Uterine smooth muscle cell (primary cell): ENCODE measurements at places on chromosomes 6 and 20. TPM values are rescaled to one million over a fixed set of nuclear protein-coding genes. Genes with fewer than 3 reads are reported as not detected.

Gene RIPOR3
- total RNA-seq: 12.7 and 15.6 TPM in 2 replicates

Gene HAO1
- total RNA-seq: not detected in 2 replicates

Gene LTA
- total RNA-seq: not detected in 2 replicates

Gene KCNK16
- total RNA-seq: not detected in 2 replicates

Gene NRN1
- 0.11 and 0.12 TPM in 2 replicates for total RNA-seq

Gene CAPN11
- total RNA-seq: not detected in 2 replicates

Gene CD109
- total RNA-seq: 42.9 and 44.8 TPM in 2 replicates

Gene FAM209B
- not detected in 2 replicates for total RNA-seq

Gene RPL7L1
- total RNA-seq: 116 and 145 TPM in 2 replicates

Gene SH3BGRL2
- 4.4 and 6.7 TPM in 2 replicates for total RNA-seq

Gene SOX18
- total RNA-seq: 0.12 TPM in 1 of 2 replicates, not detected in the other

Gene LGSN
- total RNA-seq: not detected in 2 replicates

Gene CASS4
- total RNA-seq: 0.12 and 0.77 TPM in 2 replicates

Gene TMEM14A
- total RNA-seq: 33.1 and 42.8 TPM in 2 replicates

Gene EDEM2
- total RNA-seq: 27.2 and 56.7 TPM in 2 replicates

Gene HUS1B
- total RNA-seq: 1.1 and 1.4 TPM in 2 replicates

Gene PTGIS
- 22.4 and 58.2 TPM in 2 replicates for total RNA-seq

Gene ANKEF1
- 1.00 and 1.9 TPM in 2 replicates for total RNA-seq

Gene TBC1D32
- 13.4 and 16.4 TPM in 2 replicates for total RNA-seq

Gene IL17F
- total RNA-seq: not detected in 2 replicates

Gene ITPA
- total RNA-seq: 35.9 and 39.1 TPM in 2 replicates

Gene ENPP5
- total RNA-seq: 0.50 and 0.55 TPM in 2 replicates

Gene FAM83C
- total RNA-seq: not detected in 2 replicates

Gene CCND3
- 13.2 and 26.9 TPM in 2 replicates for total RNA-seq

Gene MYBL2
- total RNA-seq: 3.0 and 16.8 TPM in 2 replicates

Gene ABRACL
- total RNA-seq: 31.6 and 44.9 TPM in 2 replicates

Gene FAM83B
- total RNA-seq: 0.12 and 0.33 TPM in 2 replicates

Gene NKX2-4
- total RNA-seq: not detected in 2 replicates

Gene ERVFRD-1
- under 0.01 and 0.12 TPM in 2 replicates for total RNA-seq

Gene ECT2L
- total RNA-seq: 0.12 TPM in 1 of 2 replicates, not detected in the other

Gene GNMT
- 0.25 TPM in 1 of 2 replicates, not detected in the other for total RNA-seq

Gene CDKN1A
- total RNA-seq: 113 and 404 TPM in 2 replicates

Gene ATP5F1E
- 14.7 and 24.0 TPM in 2 replicates for total RNA-seq

Gene SLPI
- not detected in 2 replicates for total RNA-seq

Gene SRMS
- total RNA-seq: not detected in 2 replicates

Gene TGM3
- total RNA-seq: not detected in 2 replicates

Gene BMP6
- total RNA-seq: 0.55 and 3.7 TPM in 2 replicates

Gene TRMT6
- total RNA-seq: 7.5 and 14.8 TPM in 2 replicates

Gene PLA2G7
- not detected in 2 replicates for total RNA-seq

Gene GABRR2
- total RNA-seq: 0.11 and 0.12 TPM in 2 replicates

Gene EEF1A2
- 0.33 and 1.9 TPM in 2 replicates for total RNA-seq

Gene FNDC1
- total RNA-seq: under 0.01 TPM in 2 replicates

Gene MUCL3
- total RNA-seq: not detected in 2 replicates

Gene TINAG
- not detected in 2 replicates for total RNA-seq

Gene CNBD2
- total RNA-seq: 2.0 and 3.2 TPM in 2 replicates

Gene TCEA2
- total RNA-seq: 10.8 and 24.7 TPM in 2 replicates

Gene KHDC1L
- 0.50 TPM in 1 of 2 replicates, not detected in the other for total RNA-seq

Gene SRC
- total RNA-seq: 17.7 and 23.2 TPM in 2 replicates

Gene PRR18
- 0.12 TPM in 1 of 2 replicates, not detected in the other for total RNA-seq

Gene ADTRP
- total RNA-seq: 6.4 and 6.9 TPM in 2 replicates

Gene RBM24
- 7.0 and 7.6 TPM in 2 replicates for total RNA-seq

Gene RNF182
- total RNA-seq: 1.1 and 1.8 TPM in 2 replicates

Gene HCK
- not detected in 2 replicates for total RNA-seq
